ENCODE measurements at places on chromosomes 1 and 21.

- DNase-seq: no peak
These were observed 1.6 kb downstream of the C1orf141 start for GRCh38 chr1:67133177-67133576.

GRCh38 chr1:41907446-41907845 lies 11.3 kb downstream of the HIVEP3 start:
- no peak for DNase-seq

DNA sequence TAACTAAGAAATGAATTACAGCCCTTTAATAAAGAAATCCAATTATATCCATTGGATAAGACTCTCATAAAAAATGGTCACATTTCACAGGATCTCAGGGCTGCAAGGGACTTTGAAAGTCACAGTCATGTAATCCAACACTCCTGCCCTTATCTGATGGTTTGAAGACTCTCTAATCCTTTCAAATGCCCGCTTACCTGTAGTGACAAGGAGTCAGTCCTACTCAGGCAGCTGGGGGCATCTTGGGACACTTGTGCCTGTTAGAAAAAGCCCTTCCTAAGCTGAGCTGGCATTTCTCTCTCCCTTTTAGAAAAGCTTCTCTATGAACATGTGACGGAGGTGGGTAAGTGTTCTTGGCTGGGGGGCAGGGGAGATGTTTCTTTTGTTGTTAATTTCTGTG lies 11.0 kb upstream of the ZNF691 start:
- DNase-seq: no peak

- no peak for DNase-seq
These were observed 740.5 kb upstream of the B3GALT2 start for GRCh38 chr1:193926956-193927355.

- DNase-seq: no peak
These were observed 58.0 kb downstream of the DDX20 start for GRCh38 chr1:111813440-111814304.

DNA sequence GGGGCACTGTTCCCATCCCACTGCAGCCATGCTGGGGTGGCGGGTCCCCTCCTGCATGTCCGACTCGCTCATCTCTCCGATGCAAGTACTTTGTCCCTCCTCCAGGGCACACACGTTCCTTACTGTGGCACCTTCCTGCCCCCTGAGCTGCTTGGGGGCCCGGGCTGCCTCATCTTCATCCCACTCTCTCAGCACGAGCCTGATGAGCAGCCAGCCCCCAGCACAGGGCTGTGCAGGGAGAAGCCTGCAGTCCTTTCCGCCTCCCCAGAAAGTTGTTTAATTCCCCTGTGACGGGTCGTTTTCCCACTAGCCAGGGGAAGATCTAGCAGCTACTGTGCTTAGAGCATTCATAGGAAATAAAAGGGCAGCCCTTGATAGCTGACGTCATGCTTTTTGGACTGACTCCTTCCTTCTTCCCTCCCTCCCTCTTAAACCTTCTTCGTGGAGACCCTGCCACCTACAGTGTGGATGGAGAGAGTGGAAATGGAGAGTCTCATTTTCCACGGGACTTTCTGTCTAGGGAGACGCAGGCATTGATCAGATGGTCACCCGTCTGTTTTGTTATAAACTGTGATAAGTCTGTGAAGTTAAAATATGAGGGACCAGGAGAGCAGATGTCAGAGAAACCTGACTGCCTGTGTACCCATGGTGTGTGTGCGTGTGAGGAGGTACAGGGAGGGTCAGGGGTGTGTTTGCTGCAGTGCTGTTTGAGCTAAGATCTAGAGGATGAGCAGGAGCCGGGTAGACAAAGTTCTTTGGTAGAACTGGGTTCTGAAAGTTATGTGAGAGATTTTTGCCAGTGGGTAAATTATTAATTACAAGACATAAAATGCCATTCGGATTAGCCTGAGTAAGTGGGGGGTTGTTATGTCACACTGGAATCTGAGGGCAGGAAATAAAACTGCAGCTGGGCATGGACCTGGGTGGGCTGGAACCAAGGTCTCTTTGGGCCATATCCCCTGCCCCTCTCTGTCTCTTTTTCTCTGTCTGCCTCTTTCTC lies 34.3 kb downstream of the GPR137B start:
- no peak for DNase-seq

DNA sequence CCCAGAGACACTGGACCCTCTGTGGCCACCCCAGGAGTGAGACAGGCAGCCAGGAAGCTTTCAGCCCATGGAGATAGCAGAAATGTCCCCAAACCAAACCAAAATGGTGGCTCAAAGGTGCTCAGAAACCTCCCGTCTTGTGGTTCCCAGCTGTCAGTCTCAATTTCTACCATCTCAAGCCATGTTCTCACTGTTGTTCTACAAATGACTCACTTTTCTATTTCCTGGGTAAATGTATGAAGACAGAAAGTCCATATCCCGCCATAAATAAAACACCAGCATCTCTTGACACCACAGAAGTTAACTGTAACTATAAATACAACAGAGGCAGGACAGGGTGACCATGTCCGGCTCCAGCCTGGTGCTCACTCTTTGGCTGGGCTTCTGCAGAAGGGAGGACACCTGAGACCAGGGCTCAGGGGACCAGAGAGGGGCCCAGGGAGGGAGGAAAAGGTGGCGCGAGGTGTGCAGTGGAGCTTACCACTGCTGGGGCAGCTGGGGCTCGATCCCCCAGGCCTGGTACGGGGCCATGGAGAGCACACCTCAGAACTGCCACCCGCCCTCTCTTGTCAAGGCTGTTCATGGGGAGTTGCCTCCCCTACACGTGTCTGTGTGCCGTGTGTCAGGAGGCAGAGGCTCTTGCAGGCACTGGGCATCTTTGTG lies 43.6 kb downstream of the EPHB2 start:
- no peak for DNase-seq

DNA sequence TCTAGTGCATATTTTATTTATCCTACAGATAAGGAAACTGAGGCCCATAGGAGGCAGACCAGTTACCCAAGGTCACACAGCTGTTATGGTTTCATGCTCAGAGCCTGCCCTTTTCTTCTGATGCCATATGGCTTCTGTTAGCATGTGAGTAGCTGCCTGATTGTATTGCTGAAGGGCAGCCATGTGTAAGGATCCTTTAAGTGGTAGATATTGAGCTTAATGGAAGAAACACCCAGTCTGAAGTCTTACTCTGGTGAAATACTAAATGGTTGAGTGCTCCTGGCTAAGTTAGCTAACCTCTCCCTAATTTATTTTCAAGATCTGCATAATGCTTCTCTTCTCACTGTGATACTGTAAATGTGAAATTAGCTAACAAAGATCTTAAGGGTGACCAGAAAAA lies 30.9 kb downstream of the ADAMTS5 start:
- no peak for DNase-seq

- no peak for DNase-seq
These were observed 85.2 kb upstream of the ZP4 start for GRCh38 chr1:237975903-237976302.

DNA sequence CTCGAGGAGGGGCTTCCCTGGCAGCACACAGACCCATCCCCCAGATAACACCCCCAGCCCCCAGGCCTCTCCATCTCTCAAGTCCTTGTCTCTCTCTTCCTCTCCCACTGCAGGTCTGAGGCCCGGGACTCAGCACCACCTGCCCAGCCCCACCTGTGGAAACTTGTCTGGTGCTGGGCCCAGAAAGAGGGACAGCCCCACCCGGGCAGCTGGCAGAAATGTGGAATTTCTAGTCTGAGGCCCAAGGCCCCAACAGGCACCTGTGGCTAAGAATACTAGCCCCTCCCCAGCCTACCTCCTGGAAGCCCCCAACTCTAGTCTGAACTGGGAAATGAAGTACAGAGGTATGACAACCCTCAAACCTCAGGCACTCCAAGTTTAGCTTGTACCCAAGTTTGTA lies 15.4 kb downstream of the TTC39A start:
- no peak for DNase-seq

- no peak for DNase-seq
These were observed 66.7 kb downstream of the LBR start for GRCh38 chr1:225361176-225361575.

DNA sequence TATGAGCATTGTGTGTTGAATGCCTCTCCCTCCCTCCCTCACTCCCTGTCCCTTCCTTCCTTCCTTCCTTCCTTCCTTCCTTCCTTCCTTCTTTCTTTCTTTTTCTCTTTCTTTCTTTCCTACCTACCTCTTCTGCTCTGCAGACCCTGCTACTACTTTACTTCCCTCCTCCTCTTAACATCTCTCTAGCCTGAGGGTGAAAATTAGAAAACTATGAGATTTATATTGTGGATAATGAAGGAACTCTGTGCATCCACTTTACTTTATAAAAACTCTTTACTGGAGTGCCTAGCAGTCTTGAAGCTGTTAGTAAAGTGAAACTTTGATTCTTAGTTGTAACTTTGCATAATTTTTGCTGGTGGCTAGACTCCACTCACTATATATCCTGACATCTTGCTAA lies 572.2 kb downstream of the RWDD3 start:
- no peak for DNase-seq

DNA sequence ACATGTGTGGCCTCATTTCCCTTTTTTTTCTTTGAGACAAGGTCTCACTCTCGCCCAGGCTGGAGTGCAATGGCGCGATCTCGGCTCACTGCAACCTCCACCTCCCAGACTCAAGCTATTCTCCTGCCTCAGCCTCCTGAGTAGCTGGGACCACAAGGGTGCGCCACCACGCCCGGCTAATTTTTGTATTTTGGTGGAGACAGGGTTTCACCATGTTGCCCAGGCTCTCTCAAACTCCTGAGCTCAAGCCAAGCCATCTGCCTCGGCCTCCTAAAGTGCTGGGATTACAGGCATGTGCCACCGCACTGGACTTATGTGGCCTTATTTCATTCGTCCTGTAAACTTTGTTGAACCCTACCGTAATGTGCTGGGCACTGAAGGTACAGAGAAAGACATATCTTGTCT lies 569 bp upstream of the WARS2 start:
- DNase-seq: peak; percentile 3

DNA sequence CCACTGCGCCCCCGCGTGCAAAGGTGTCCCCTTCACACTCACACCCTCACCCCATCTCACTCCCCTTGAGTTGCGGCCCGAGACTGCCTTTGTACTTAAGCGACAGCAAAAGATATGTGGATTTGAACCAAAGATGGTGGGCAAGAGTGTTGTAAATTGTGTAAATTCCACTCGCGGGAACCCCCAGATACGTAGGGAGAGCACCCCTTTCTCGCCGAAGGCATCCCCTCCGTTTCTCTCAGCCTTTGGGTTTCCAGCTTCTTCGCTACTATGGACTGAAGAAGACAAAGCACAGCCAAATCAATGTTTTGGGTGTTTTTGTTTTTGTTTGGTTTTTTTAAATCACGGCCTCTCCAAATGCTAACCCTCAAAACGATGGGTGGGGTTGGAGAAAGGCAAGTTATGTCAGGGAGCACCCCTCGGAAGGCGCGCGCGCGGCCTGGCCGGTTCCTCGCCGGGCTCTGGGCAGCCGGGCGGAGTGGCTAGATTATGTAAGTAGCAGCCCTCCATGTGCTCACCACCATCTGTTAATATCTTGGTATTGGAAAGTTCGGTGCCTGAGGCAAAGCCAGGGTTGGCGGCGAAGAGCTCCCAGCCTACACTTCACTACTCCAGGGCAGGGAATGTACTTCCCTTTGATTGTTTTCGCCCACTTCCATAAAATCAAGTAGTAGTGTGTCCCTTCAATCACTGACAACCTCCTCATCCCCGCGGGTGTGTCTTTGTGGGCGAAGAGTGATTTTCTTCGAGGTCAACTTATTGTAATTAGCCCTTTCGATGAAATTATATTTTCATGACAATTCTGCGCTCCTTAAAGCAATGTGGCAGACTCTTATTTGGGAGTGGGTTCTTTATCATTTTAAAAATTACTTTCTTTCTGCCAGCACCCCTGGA lies 4.0 kb upstream of the PROX1 start:
- DNase-seq: no peak

- DNase-seq: peak; percentile 39
These were observed 56.2 kb downstream of the ST3GAL3 start for GRCh38 chr1:43763497-43763973.

- DNase-seq: no peak
These were observed 646 bp upstream of the PDZK1IP1 start for GRCh38 chr1:47190509-47190855.

GRCh38 chr1:182599339-182599738 lies 4.8 kb downstream of the RGS16 start:
- DNase-seq: no peak

GRCh38 chr1:212226467-212226866 lies 58.7 kb upstream of the PPP2R5A start:
- DNase-seq: no peak

DNA sequence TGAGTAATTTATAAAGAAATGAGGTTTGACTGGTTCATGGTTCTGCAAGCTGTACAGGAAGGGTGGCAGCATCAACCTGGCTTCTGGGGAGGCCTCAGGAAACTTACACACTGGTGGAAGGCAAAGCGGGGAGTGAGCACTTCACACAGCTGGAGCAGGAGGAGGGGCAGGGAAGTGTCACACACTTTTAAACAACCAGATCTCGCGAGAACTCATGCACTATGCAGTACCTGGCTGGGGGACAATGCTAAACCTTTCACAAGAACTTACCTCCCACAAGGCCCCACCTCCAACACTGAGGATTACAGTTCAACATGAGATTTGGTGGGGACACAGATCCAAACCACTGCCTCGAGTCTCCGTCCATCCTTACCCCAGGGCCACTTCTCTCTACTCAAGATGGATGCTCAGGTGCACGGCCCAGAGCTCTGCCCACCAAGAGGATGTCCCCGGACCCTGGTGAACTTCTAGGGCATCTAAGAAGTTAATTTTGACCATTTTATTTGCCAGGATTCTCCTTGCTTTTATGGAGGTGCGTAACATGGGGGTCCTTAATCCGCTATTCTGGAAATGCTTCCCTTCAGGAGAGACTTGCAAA lies 22.7 kb upstream of the ACTRT2 start:
- no peak for DNase-seq

DNA sequence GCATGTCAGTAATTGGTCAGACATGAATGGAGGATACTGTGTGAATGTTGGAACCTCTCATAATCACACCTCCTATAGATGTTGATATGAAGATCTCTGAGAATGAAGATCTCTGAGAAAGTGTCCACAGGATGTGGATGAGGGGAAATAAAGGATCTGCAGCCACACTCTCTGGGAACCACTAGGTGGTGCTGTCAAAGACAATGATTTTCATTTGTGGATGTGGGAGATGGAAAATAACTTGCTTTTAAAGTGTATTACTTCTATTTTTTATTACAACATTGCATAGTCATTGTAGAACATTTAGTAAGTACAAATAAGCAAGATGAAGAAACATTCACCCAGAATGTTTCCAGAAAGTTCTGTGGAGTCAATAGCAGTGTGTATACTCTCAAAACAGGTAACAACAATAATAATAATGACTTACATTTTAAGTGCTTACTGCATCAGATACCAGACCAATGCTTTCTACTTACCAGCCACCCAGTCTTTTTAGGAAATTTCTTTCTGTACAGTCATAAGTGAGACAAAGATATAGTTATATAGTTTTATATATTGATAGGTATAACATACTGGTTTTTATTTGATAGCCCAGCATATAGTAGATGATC lies 128.2 kb downstream of the ATG4C start:
- no peak for DNase-seq

GRCh38 chr1:86470859-86471258 lies 2.1 kb downstream of the CLCA1 start:
- DNase-seq: no peak

Measured in CD4-positive, alpha-beta T cell treated with Interleukin-6 at 100 ng/mL for 8 hours (primary cell).